ENCODE measurements at places on chromosomes 4 and X.

- no peak for DNase-seq
Observed at GRCh38 chr4:173432430-173432829, 33.5 kb upstream of the SCRG1 start.

DNA sequence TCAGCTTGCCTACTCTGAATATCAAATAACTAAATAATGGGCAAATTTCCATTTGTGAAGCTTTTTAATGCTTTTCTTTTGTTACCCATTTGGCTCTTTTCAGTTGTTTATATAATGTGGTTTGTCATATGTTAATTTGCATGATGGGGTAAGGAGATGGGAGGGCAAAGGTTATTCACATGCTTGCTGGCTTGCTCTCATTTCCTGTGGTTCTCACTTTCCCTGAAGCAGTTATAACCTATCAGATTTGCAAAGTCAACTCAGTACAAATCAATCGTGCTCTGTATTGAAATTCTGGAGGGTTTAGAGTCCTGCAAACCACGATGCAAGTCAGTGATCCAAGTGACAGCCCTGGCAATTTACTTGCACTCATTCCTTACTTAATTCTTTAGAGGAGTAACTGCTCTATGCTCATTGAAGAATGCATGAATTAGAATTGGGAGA lies 711.2 kb downstream of the ADGRL3 start:
- peak; percentile 46 for DNase-seq

- peak; percentile 13 for DNase-seq
Observed at GRCh38 chrX:29535212-29536162, 679.9 kb upstream of the MAGEB2 start.

DNA sequence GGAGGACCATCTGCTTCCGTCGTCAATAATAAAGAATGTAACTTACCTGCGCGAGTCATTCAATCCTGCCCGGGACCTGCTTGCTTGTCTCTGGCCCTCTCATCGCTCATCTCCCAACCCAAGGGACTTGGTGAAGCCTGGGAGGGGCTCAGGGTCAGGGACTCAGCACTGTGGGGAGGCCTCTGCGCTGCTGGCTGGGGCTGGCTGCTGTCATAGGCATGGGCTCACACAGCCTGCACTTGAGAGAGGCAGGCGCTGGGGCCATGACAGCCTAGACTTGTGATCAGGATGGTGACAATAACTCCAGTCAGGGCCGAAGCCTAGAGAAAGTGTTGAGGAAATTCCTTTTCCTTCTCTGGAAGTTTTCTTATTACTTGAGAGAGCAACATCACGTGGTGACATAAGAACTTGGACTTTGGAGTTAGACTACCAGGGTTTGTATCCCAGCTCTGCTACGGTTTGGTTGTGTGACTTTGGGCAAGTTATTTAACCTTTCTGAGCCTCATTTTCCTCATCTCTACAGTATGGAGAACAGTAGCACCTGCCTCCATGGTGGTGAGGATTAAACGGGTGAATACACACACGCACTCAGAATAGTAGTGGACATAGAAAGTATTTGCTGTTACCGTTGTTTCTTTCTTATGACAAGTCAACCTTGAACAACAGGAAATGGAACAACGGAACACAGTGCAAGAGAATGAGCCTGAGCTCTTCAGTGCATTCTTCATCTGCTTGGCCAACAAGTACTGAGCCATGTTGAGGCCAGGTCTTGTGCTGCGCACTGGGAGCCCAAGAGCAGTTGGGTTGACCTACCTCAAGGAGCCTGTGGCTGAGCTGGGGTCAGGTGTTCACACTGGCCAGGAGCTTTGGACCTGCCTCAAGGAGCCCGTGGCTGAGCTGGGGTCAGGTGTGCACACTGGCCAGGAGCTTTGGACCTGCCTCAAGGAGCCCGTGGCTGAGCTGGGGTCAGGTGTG lies 60.5 kb downstream of the TBC1D14 start:
- no peak for DNase-seq

DNA sequence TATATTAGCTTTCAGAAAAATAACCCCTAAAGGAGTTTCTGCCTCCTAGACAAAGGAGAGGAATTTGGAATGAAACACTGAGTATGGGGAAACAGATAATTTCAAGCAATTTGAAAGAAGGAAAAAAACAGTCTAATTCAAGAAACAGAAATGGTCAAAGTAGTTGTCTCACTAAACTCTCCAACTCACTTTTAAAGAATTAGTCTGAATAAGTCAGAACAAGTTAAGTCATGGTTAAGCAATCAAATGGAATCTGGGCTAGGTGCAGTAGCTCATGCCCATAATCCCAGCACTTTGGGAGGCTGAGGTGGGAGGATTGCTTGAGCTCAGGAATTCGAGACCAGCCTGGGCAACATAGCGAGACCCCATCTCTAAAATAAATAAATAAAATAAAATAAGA lies 95.7 kb upstream of the GRIA3 start:
- no peak for DNase-seq

DNA sequence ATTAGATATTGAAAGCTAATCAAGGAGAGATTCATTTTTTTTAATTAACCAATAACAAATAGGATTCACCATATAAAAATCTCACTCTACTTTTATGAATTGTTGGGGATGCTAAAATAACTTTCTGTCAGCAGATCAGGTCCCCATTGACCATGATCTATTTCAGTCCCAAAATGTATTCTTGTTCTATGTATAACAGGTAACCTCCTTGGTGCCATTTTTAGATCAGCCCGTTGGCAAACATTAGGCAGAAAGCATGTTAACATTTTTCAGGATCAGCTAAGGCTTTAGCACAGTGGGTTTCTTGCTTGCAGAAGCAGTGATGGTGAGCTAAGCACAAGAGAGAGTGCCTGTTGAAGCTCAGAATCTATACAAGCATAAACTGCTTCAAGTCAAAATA lies 40.8 kb upstream of the COX7B2 start:
- DNase-seq, result no peak

- DNase-seq, result no peak
Observed at GRCh38 chrX:18031726-18032375, 170.8 kb upstream of the RAI2 start.

- no peak for DNase-seq
Observed at GRCh38 chr4:20318001-20318908, 66.5 kb downstream of the SLIT2 start.

DNA sequence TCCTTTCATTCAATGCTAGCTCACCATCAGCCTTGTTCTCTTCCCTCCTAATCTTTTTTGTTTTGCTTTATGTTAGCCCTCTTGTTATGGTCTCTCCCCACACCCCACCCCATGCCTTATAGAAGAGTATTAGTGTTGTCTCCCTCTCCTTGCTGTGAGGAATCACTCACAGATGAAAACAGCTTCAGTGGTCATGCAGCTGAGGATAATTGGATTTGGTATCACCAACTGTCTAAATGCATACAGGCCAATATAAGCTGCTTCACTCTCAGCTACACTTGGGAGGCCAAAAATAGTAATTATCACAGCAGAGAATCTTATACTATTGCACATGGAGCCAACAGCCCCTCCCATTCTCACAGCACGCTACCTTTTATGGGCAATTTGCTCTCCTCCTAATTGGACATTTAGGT lies 494.6 kb upstream of the FAM241A start:
- DNase-seq, result no peak

- peak; percentile 8 for DNase-seq
Observed at GRCh38 chrX:37746218-37746941, 33.5 kb upstream of the CYBB start.

DNA sequence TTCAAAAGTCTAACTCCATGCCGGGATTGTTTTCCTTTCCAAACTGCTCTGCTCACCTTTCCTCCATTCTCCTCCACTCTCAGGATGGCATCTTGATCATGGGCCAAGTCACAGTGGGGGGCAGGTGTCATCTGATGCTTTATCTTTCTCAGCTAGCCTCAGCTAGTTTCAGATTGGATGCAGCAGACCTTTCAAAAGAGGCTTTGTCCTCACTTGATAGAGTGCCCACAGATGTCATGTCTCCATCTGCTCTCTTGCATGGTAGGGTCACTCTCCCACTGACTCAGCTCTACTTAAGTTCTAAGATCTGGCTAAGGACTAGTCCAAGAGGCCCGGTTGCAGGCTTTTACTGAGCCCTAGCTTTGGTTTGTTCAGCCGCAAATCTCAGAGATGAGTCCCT lies 341.8 kb upstream of the GALNT7 start:
- no peak for DNase-seq

DNA sequence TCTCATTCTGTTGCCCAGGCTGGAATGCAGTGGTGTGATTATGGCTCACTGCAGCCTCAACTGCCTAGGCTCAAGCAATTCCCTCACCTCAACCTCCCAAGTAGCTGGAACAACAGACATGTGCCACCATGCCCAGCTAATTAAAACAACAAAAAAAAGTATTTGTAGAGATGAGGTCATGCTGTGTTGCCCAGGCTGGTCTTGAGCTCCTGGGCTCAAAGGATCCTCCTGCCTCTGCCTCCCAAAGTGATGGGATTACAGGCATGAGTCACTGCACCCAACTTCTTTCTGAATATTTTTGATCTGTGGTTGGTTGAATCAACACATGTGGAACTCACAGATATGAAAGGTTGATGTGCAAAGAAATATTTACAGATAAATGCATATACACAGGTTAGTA lies 18.5 kb upstream of the SEPTIN11 start:
- peak; percentile 17 for DNase-seq

- no peak for DNase-seq
Observed at GRCh38 chr4:89922848-89923416, 28.3 kb downstream of the MMRN1 start.

- no peak for DNase-seq
Observed at GRCh38 chr4:95949136-95949765, 109.4 kb downstream of the PDHA2 start.

DNA sequence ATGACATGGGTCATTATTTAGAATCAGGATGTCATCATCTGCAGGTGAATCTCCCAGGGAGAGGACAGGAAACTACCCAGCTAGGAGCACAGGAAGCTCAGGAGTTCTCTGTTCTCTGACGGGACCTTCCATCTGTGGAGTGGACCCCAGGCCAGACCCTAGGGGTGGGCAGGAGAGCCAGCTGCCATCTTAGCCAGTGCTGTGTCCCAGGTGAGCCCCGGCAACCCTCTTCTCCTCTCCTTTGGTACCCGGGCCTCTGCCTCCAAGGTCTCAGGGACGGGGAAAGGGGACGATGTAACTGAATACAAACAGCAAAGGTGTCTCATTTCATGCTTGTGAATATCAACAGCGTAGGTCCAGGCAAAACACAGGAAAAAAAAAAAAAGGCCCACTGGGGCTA lies 48.5 kb downstream of the C4orf50 start:
- no peak for DNase-seq

- no peak for DNase-seq
Observed at GRCh38 chr4:182017038-182017437, 226.2 kb upstream of the TENM3 start.

- no peak for DNase-seq
Observed at GRCh38 chr4:74615411-74615810, 170.5 kb downstream of the AREG start.

GRCh38 chrX:97234471-97235081 lies 350.9 kb downstream of the RPA4 start:
- no peak for DNase-seq

- DNase-seq, result peak; percentile 66
Observed at GRCh38 chr4:170386511-170386910, 296.8 kb upstream of the AADAT start.

DNA sequence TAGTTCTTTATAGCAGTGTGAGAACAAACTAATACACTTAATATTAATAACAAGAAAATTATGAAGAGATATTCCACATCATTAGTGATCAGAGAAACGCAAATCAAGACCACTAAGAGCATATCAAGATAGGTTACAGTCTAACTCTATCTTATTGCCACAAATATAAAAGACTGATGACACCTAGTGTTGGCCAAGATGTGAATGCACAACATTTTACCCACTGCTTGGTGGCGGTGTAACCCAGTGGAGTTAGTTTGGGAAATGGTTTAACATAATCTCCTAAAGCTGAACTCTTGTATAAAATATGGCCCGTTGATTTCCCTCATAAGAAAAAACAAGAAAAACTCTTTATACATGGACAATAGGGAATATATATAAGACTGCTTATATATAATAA lies 92.4 kb downstream of the SLITRK2 start:
- no peak for DNase-seq

GRCh38 chr4:180219080-180219479 lies 2024.1 kb upstream of the TENM3 start:
- no peak for DNase-seq

DNA sequence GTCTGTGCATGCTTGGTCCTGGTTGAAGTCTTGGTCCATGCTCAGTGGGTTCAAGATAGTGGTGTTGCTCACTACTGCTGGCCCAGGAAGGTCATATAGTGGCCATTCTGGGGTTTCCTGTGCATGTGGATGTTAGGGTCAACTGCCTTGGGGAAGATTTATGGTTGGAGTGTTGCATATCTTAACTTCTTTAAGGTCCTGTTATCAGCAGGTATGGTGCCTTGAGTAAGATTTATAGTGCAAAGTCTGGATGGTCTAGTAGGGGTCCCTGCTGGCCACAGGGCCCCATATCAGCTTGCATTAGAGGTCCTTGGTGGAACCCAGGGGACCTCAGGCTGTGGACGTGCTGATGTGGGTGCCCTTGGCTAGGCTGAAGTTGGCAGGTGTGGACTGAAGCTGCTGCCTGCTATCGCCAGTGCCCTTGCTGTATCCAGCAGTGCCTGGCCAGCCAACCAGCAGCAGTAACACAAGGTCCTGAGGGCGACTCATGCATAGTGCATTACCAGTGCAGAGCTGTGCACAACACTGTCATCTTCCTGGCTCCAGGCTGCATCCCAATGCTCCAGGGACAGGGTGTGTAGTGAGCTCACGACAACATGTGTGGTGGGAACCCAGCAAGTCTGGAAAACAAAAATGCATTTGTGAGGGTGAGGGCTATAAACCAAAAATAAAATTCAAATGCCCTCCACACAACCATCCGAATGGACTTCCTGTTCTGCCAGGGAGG lies 61.0 kb downstream of the BEX3 start:
- no peak for DNase-seq

DNA sequence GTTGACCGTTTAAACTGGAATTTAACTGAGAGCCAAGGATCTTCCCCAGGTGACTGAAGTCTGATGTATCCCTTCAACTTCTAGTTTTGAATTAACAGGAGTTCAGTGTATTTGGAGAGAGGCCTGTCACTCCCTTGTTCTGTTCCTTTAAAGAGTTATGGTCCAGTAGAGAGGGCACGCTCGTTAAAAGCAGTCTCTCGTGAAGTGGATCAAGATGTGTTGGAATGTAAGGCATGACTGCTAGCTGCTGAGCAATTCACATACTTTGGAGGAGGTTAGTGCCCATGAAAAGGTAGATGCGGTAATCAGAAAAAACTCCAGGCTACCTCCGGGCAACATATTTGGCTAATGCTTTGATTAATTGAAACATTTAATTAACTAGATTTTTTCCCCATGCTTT lies 65.7 kb downstream of the SHROOM2 start:
- DNase-seq, result no peak

DNA sequence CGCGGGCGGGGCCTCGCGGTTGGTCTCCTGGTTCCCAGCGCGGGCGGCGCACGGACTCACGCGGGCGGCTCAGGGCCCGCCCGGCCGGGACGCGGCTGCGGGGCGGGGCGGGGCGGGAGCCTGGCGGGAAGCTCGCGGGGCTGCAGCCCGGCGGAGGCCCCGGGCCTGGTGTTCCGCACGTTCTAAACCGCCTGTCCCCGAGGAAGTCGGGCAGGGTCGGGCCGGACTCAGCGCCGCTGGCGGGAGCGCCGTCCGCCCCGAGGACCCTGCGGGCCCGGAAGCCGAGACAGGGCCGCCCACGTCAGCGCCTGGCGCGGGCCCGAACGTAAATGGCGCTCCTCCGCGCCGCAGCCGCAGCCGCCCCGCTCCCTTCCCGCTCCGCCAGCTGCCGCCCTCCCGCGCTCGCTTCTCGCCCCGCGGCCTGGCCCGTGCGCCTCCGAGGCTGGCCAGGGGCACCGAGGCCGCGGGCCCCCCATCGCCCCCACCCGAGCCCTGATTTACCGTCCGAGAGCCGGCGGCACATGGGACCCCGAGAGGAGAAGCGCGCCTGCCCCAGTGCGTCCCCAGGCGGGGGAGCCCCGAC lies 309 bp upstream of the CTBP1 start:
- DNase-seq, result peak; percentile 86

- DNase-seq, result no peak
Observed at GRCh38 chr4:92825791-92826190, 522.0 kb downstream of the GRID2 start.

Data from ELR (cell line).